ENCODE measurements at places on chromosomes 5 and 9.
A peak's percentile ranks its signal among the peaks of the same experiment; 100 is the strongest.

DNA sequence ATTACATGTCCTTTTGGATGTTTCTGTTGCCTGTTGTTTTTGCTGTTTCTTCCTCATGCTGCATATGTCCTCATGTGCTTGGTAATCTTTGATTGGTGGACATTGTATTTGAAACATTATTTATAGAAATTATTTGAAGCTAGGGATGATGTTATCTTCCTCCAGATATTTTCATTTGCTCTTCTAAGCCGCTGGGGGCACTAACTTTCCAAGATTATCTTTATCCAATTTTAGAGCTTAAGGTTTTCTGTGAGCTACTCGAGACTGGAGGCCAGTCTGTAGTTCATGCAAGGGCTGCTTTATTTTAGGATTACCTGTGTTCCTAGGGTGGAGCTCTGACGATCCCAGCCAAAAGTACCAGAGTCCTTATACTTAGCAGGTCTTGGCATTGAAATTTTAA lies 40.9 kb downstream of the STX17 start:
- no peak for DNase-seq

GRCh38 chr5:127088251-127088650 lies 14.9 kb upstream of the C5orf63 start:
- DNase-seq, result peak; percentile 90

GRCh38 chr5:102975457-102976182 lies 144.3 kb downstream of the GIN1 start:
- peak; percentile 13 for DNase-seq

DNA sequence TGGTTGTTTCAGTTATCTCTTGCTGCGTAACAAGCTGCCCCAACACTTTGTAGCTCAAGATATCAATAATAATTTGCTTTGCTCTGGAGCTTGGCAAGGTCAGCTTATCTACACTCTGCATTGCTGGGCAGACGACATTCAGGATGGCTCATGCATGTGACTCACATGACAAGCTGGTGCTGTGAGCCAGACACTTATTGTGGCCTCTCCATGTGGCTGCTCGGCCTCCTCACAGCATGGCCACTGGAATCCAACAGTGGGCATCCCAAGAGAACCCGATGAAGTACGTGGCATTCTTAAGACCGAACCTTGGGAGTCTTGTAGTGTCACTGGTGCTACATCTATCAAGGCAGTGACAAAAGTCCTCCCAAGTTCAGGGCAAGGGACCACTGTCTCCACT lies 94.2 kb upstream of the MVB12B start:
- no peak for DNase-seq

DNA sequence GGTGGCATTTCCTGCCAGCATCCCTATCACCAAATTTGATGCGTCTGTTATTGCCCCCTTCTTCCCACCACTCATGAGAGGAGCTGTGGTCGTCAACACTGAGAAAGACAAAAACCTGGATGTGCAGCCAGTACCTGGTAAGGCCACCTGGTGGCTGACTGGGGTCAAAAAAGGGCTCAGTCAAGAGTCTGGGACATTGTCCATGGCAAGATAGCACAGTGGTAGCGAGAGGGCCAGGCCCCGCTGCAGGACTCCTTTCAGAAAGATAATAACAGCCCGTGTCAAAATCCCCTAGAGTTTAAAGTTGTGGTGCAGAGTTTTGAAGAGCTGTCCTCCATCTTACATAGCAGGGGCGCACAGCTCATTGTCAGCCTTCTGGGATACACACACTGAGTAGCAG lies 40.8 kb downstream of the CSF1R start:
- DNase-seq, result no peak

DNA sequence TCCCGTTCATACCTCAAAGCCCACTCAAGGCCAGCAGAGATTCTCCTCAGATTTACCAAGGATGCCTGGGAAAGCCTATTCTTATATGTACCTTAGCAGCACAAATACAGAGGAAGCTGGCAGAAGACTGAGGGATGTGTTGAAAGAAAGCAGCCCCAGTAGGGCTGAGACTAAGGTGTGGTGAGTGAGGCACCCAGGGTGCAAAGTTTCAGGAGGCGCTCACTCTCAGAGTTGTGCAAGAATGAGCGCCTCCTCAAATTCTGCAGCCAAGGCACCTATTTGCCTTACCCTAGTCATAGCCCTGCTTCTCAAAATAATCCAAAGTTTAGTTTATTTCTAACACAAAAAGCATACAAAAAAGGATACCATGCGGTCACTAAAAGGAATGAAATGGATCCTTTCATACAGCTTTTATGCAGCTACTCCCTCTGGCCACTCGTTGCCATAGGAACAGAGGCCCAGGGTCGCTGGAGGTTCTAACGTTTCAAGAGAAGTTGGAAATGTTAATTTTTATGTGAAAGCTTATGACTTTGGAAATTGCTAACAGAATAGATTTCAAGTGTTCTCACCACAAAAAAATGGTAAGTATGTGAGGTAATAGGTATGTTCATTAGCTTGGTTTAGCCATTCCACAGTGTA lies 79.7 kb upstream of the SMIM23 start:
- no peak for DNase-seq

- DNase-seq, result no peak
These were observed 1707.0 kb downstream of the EFNA5 start for GRCh38 chr5:105963696-105964255.

GRCh38 chr5:141713616-141714309 lies 31.7 kb upstream of the ARAP3 start:
- no peak for DNase-seq

- no peak for DNase-seq
These were observed 124.3 kb downstream of the TEX10 start for GRCh38 chr9:100228352-100228869.

GRCh38 chr9:130262771-130263170 lies 2.8 kb upstream of the HMCN2 start:
- DNase-seq, result no peak

DNA sequence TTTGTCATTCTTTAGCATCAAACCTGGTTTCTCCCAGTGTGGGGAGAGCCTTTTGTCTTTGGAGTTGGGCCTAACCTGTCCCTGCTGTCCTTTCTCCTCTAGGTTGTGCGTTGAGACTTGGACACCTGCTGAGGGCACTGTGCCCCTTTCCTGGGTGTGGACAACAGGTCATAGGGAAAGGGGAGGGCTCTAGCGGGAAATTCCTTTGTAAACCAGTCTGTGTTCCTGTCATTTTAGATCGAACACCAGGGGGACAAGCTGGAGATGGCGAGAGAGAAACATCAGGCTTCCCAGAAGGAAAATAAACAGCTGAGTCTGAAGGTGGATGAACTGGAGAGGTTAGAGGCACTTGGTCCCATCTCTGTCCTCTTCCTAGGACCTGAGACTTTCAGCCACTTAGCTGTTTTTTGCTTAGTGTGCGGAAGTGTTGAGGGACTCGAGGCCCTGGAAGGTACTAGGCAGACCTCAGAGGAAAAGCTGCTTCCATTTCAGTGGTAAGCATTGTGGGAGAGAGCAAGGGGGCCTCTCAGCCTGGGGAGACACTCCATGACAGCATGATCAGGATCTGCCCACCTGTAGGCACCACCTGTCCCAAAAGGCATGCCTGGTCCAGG lies 8.6 kb upstream of the GLE1 start:
- no peak for DNase-seq

DNA sequence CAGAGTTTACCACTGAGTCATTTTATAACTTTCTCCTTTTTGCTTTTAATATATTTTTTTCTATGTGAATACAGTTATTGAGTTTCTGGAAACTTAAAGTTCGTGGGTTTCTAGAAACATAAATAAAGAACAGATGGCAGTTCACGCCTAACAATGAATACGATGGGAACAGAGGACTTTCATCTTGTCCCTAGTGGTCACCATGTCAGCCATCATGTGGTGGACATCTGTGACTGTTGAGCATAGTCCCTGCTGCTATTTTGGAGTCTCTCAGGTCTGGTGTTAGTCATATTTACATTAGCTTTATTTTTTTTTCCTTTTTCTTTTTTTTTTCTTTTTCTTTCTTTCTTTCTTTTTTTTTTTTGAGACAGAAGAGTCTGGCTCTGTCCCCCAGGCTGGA lies 85.3 kb downstream of the XRCC4 start:
- DNase-seq, result no peak

GRCh38 chr9:72363236-72363635 lies 1.8 kb downstream of the ZFAND5 start:
- no peak for DNase-seq

- DNase-seq, result no peak
These were observed 138.1 kb downstream of the YIPF5 start for GRCh38 chr5:144032375-144032774.

GRCh38 chr5:173302546-173303155 lies 25.6 kb downstream of the STC2 start:
- DNase-seq, result peak; percentile 43

DNA sequence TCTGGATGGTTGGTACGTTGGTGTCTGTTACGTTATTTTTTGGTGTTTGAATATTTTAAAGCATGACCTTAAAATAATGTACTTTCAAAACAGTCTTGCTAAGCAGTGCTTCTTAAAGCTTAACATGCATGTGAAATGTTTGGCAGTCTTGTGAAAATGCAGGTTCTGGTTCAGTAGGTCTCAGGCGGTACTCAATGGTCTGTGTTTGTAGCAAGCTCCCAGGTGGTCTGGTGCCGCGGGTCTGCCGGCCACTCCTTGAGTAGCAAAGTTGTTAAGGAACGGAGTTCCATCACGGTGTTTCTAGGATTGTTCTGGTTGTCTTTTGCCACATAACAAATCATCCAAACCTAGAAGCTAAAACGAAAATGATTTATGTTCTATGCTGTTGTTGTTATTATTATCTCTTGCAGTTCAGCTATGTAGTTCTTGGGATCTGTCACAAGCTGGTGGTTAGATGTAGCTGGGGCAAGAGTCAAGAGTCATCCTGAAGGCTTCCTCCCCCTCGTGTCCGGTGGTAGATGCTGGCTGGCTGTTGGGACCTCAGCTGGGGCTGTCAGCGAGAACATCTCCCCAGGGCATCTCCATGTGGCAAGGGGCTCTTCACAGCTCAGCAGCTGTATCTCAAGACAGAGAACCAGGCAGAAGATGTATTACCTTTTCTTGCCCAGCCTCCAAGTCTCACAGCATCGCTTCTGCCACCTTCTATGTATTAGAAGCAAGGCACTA lies 186.8 kb downstream of the PALM2AKAP2 start:
- no peak for DNase-seq

DNA sequence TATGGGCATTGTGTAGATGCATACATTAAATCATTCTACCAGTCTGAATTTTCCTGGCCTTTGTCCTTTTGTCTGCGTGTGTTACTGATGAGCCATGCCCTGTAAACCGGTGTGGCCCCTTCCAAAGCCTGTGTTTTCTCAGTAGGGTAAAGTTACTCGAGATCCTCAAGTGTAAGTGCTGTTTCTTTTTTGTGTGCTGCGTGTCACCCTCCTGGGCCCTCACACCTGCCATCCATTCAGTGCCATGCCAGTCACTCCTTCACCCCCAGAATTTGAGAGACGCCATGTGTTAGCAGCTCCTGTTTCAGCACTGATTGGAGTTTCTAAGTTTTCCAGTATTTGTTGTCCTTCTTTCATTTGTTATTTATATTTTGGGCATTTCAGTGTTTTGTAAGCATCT lies 288.2 kb downstream of the FANCC start:
- DNase-seq, result no peak

GRCh38 chr9:126605792-126606482 lies 7.8 kb upstream of the LMX1B start:
- no peak for DNase-seq

GRCh38 chr5:57302164-57302563 lies 128.3 kb downstream of the GPBP1 start:
- no peak for DNase-seq

DNA sequence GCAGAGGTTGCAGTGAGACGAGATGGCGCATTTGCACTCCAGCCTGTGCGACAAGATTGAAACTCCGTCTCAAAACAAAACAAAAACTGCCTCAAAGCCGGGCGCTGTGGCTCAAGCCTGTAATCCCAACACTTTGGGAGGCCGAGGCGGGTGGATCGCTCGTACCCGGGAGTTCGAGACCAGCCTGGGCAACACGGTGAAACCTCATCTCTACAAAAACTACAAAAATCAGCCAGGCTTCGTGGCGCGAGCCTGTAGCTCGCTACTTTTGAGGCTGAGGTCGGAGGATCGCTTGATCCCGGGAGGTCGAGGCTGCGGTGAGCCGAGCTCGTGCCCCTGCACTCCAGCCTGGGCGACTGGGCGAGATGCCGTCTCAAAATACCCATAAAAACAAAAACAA lies 988 bp downstream of the GFM2 start:
- no peak for DNase-seq

- DNase-seq, result no peak
These were observed 196.2 kb downstream of the MARCHF11 start for GRCh38 chr5:15983392-15983791.

DNA sequence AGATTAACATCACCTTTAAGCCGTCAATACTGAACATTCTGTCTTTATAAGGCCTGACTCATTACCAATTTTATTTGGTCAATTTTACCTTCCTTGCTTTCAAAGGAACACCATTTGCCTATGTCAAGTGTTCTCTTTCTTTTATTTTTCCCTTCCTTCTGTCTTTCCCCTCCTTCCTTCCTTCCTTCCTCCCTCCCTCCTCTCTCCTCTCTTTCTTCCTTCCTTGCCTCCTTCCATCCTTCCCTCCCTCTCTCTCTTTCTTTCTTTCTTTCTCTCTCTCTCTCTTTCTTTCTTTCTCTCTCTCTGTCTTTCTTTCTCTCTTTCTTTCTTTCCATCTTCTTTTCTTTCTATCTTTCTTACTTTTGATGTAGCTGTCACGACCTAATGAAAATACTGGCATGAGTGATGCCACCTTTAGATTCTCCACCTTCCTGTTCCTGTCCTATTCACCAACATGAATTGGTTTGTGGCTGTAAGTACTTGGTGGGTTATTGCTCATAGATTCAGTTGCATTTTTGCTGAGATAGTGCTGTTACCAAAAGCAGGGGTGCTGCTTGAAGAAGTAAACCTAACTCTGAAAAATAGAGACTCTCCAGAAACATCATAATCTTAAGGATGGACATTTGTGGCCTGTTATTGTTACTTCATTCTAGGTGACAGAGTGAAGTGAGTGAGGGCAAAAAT lies 33.8 kb downstream of the DOCK8 start:
- no peak for DNase-seq

DNA sequence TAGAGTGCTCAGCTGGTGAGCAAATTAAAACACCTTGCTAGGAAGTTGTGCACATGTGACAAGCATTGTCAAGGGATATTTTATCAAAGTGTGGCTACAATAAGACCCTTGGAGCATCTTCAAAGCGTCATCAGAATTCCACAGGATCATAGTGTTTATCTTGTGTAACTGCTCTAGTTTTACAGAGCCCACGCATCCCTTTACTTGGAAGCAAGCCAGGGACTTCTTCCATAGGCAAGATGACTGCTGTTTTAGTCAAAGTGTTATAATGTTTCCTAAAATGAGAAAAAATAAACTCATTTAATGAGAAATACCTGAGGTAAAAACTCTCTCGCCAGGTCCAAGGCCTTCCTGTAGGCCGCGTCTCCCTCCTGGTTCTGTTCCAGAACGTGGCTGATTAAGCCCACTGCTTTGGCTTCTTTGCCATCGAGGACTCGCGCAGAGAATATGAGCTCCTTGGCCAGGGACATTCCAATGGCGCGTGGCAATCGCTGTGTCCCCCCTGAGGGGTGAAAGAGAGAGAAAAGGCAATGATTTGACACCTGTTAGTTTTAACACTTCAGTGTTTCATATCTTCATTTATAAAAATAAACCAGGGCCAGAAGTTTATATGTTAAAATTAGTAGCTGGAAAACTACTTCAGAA lies 141.1 kb downstream of the AUH start:
- DNase-seq, result no peak

GRCh38 chr5:174737330-174737729 lies 12.9 kb downstream of the MSX2 start:
- no peak for DNase-seq

- DNase-seq, result no peak
These were observed 140.3 kb downstream of the OLFM1 start for GRCh38 chr9:135227641-135228251.
